ENCODE measurements at places on chromosomes 3 and 15. TPM values are rescaled to one million over a fixed set of nuclear protein-coding genes. Genes with fewer than 3 reads are reported as not detected.
A peak's percentile ranks its signal among the peaks of the same experiment; 100 is the strongest.

DNA sequence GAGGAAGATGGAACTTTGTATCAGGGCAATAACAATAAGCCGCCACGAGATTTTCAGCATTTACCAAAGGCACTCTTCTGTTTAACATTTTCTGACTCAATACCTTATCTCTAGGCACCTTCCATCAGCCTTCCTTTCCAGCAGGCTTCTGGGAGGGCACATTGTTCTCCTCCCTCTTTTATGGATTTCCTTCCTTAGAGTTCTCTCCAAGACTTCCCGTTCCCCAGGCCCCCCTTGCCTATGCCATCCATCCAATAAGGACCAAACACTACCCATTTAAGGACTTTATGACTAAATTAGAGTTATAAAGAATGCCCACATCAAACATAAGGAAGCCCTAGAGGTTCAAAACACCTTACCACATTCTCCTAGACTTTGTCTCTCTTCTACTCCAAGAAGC is 71.0 kb upstream of the ACP3 start:
- H3K4me1 ChIP-seq: no peaks in the 10 kb centered on the region
- DNase-seq: no peak
- peaks cover 6% of the 10 kb centered on the region for H3K27me3 ChIP-seq
- H3K27ac ChIP-seq: no peak overlapping the region

- no peak for DNase-seq
- H3K4me3 ChIP-seq: no peak overlapping the region
- no peaks in the 10 kb centered on the region for H3K36me3 ChIP-seq
- H3K27me3 ChIP-seq: peaks cover 4% of the 10 kb centered on the region
These were observed 100.6 kb downstream of the CYP19A1 start for GRCh38 chr15:51237816-51238215.

GRCh38 chr3:116836286-116836685 is 126.7 kb downstream of the TUSC7 start:
- no peaks in the 10 kb centered on the region for H3K27me3 ChIP-seq
- no peak overlapping the region for H3K4me3 ChIP-seq
- no peaks in the 10 kb centered on the region for H3K36me3 ChIP-seq
- H3K27ac ChIP-seq: no peak overlapping the region
- no peaks in the 10 kb centered on the region for H3K4me1 ChIP-seq

- H3K36me3 ChIP-seq: no peaks in the 10 kb centered on the region
- H3K4me3 ChIP-seq: no peak overlapping the region
- no peak for DNase-seq
- no peaks in the 10 kb centered on the region for H3K27me3 ChIP-seq
These were observed 55.9 kb downstream of the PDIA5 start for GRCh38 chr3:123122525-123123315.

- H3K4me3 ChIP-seq: peak overlapping the region; percentile 73
- peaks cover 74% of the 10 kb centered on the region for H3K4me1 ChIP-seq
- no peaks in the 10 kb centered on the region for H3K27me3 ChIP-seq
- DNase-seq: peak; percentile 55
These were observed 4.7 kb downstream of the BHLHE40 start for GRCh38 chr3:4983739-4984510.

DNA sequence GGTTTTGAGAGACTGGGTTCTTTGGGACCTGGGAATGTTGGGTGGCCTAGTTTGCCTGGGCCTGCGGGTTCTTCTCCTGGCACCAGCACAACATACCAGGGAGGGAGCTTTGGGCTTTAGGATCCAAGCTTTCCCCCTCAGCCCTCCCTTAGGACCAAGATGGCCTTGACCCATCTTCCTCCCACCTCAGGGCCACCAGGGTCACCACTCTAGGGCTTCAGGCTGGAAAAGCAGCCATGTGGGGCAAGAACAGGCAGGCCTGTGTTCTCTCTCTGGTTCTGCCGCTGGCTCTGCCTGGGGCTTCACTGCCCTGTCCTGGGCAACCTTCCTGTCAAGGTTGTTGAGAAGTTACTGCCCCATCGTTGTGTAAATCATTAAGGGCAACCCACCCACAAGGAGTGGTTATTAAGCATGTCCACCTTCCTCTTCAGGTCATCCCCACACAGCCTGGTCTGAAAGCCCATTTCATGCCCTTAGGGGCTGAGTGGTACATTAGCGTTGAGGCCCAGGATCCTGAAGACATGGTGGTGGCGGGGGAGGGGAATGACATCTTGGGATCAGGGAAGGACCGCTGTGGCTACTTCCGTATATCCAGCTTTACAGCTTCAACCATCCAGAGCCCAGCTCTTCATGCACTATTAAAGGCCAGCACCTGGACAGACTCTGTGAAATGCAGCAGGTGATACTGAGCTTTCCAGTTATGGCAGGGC is 652 bp downstream of the DUOX1 start:
- no peaks in the 10 kb centered on the region for H3K4me1 ChIP-seq
- no peak for DNase-seq
- H3K27ac ChIP-seq: no peak overlapping the region
- H3K27me3 ChIP-seq: peaks cover 67% of the 10 kb centered on the region
- no peak overlapping the region for H3K4me3 ChIP-seq

DNA sequence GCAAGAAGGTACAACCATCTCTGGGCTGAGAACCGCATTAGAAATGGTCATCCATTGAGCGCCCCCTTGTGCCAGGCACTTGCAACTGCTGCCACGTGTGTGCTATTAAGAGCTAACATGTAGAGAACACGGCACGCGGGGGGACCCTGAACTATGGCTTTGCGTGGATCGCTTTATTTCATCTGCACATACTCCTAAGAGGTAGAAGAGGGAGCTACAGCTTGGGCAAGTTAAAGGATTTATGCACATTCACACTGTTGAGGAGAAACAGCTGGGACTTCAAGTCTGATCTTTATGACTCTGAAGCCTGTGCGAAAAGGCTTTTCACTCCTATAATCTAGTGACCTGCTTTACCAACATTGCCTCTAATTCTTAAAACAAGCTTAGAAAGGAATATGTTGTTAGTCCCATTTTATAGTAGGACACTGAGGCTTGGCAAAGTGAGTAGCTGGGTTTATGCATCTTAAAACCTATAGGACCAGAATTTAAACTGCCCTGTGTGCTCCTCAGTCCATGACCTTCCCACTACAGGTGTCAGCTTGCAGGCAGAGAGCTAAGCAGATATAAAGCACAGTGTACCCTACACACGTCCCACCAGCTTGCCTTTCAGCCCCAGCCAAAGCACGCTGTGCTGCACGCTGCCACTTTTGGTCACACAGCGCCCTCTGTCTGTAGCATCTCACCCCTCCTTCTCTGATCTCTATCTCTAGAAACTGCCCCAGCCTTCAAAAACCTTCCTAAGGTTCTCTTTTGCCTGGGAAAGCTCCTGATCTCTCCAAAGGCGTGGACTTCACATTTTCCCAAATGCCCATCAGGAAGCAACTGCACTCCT is 57.8 kb downstream of the STARD5 start:
- H3K4me3 ChIP-seq: no peak overlapping the region
- peak; percentile 81 for DNase-seq
- H3K36me3 ChIP-seq: peaks cover 7% of the 10 kb centered on the region

DNA sequence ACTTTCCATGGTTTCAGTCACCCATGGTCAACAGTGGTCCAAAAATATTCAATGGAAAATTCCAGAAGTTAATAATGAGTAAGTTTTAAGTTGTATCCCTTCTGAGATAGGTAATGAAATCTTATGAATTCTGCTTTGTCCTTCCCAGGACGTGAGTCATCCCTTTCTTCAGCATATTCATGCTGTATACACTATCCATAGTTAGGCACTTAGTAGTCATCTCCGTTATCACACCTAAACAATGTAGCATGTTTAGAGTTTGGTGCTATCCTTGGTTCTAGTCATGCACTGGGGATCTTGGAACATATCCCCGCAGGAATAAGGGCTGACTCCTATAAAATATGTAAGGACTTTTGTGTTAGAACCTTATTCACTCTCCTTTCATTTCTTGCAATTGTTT is 153.2 kb downstream of the UNC13C start:
- no peaks in the 10 kb centered on the region for H3K36me3 ChIP-seq
- DNase-seq: no peak
- no peaks in the 10 kb centered on the region for H3K4me1 ChIP-seq
- no peak overlapping the region for H3K27ac ChIP-seq
- H3K27me3 ChIP-seq: no peaks in the 10 kb centered on the region

The WDR73 gene
- 12.6 TPM for total RNA-seq

The ADAMTSL3 gene
- total RNA-seq: 11.0 TPM
